ENCODE measurements at places on chromosomes 11 and 22.

DNA sequence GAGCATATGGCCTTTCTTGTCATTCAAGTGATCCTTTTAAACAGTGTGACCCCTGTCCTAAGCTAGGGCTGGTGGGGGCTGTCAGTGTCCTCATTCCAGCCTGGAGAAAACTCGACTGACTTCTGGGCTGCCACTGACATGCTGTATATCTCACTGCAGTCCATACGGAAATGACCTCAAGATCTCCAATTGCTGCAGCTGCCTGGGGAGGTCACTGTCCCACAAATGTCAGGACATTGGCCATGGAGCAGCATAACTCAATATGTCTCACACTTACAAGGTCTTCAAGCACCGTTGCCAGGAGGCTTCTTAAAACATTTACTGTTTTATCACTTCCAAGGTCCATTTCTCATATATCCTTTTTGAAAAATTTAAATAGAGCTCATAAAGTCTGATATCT lies 27.8 kb upstream of the CSNK2A3 start:
- DNase-seq, result no peak

DNA sequence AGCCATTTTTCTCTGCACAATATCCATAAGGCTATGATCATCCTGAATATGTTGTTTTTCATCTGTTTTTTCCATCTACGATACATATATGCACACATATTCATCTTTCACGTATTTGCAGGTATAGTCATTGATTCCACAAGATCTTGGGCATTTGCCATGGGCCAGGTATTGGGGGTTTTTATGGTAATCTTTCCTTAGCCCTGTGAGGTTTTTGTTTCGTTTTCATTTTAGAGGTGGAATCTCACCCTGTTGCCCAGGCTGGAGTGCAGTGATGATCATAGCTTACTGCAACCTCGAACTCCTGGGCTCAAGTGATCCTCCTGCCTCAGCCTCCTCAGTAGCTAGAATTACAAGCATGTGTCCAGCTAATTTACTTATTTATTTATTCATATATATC lies 20.0 kb downstream of the CD6 start:
- no peak for DNase-seq

DNA sequence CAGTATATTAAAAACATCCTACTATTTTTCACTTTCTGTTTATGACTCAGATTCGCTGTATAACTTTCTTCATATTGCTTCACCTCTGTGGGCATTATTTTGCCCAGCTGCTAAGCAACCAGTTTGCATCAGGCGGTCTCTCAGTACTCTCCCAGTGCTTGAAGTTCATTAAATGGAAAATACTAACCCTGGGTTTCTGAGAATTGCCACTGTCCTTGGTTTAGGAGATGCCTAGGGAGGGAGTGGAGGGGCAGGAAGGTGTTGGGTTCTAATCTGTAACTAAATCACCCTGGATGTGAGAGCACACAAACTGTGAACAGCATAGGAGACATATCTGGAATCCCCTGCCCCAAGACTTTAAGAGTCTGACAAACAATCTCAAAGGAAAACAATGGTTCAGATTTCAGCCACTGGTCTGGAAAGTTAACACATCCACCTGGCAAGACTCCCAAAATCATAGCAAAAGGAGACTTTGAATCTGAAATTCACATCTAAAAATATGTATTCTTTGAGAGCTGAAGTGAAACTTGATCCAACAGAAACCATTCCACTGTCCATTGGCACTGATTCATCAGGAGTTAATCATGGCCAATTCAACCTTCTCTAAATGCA lies 540.0 kb downstream of the SOX6 start:
- no peak for DNase-seq

DNA sequence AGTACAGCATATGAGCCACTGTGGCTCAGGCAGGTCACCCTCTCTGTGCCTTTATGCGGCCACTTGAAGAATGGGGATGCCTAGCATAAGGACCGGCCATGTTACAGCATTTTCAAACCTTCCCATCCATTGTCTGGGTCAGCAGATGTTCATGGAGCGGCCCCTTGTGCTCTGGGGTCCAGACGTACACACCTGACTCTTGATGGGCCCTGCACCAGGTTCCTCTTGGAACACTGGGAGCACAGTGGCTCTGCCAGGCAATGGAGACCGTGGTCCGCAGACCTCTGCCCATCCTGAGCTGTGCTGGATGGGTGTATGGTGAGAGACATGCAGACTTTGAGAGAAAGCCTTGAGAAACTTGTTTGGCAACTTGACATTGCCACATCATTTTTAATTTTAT lies 9.8 kb downstream of the PRDM11 start:
- DNase-seq, result no peak

DNA sequence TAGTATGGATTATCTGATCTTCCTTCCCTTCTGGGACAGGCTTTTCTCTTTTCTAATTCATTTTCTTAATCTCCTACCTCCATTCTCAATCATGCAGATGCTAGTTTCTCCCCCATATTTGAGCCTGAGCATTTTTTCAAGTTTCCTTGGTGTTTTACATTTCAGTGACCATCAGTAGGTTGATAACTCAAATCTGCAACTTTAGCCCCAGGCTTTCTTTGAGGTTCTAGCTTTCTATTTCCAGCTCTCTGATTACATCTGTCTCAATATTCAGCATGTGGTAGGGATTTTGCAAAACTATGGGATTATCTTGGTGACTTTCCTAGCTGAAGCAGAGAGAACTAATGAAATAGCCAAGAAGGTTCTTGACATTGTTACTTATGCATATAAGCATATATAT lies 67.8 kb downstream of the ARHGEF12 start:
- DNase-seq, result no peak

GRCh38 chr11:87976009-87976408 lies 199.2 kb downstream of the RAB38 start:
- no peak for DNase-seq

DNA sequence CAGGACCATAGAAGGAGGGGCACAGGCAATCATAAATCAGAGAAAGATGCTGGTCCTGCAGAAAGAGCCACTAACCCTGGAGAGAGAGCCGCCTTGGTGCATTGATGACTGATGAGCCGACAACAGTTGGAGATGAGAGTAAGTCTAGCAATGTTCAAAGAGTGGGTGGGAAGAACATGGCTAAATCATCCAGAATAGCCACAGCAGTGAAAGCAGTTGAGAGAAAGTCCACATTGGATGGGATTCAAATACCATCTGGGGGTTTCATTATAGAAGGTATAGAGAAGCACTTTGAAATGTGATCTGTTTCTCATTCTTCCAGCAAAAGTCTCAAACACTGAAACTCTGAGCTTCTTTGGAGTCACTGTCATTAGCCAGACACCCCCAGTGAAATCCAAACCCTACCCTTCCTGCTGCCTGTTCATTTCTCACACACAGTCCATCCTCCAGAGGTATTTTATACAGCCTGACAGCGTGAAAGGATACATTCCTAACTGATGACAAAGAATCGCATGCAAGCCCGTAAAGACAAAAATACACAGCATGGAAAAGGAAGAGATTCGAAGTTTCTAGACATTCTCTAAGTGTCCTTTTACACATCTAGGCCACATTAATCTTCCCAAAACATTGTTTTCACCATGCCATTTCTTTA lies 303.1 kb upstream of the MPPED2 start:
- no peak for DNase-seq

- DNase-seq, result peak; percentile 14
Observed at GRCh38 chr11:70483077-70483861, 84.9 kb downstream of the CTTN start.

- no peak for DNase-seq
Observed at GRCh38 chr11:27040302-27041115, at the start of gene BBOX1. Gene BBOX1 (plus strand): TSS chr11:27040815. CDS start chr11:27055431, 14,616 bp downstream.

DNA sequence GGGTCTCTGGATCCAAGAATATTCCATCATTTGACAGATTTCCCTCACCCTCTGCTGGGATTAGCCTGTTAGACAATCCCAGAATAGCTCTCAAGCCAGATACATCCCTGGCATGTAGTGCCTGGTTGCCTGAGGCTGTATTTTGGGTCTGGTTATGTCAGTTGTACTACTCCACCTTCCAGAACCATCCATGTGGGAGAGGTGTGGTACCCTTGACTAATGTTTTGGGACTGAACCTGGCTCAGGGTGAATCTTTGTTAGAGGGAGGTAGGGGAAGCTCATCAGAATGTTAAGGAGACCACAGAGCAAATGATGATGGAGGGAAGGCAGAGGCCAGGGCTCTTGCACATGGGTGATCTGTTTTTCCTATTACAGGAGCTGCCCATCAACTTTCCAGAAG lies 5.2 kb downstream of the C11orf52 start:
- no peak for DNase-seq

GRCh38 chr22:32211011-32211410 lies 6.1 kb upstream of the RFPL2 start:
- DNase-seq, result no peak

DNA sequence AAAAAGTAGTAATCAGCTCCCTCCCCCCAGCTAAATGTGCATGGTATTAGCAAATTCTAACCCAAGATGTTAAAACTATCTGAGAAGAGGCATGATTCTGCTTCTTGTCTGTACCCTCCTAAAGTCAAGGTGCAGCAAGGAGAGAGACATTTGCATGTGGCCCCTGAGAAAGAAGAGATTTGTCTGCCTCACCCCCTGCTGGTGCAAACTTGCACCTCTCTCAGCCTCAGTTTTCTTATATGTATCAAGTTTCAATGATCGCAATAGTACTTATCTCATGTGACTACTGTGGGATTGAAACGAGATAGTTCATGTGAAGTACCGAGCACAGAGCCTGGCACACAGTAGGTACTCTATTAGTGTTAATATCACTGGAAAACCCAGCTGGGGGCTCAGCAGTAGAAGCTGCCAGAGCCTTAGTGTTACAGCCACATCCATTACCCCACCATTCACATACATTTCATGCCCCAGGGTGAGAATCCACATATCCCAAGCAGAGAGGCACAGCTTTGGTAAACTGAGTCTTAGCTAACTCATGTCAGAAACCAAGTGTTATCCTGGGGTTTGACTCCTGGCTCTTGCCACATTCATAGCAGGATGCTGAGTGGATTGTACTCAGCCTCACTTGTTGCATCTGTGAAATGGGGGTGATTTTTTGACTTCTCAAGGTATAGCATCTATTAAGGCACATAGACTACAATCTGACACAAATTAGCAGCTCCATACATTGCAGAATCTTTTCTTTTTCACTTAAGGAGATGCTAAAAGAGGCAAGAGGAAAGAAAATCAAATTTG lies 24.9 kb downstream of the CD44 start:
- DNase-seq, result no peak

DNA sequence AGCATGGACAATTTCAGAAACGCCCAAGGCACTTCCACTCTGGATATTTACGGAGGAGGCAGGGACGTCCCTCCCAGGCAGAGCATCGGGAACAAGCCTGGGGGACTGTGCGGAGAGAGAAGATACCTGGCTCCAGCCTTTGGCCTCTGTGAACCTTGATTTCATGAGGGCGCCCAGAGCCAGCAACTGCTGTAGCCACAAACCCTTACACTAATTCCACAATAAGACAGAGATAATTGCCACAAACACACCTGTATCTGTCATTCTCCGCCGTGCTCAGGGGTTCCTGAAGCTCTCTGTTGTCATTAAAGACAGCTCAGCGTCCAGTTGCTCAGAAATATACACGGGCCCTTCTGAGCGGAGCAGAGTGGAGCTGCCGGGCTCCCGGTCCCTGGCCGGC lies 1292.1 kb downstream of the TBC1D22A start:
- DNase-seq, result no peak

DNA sequence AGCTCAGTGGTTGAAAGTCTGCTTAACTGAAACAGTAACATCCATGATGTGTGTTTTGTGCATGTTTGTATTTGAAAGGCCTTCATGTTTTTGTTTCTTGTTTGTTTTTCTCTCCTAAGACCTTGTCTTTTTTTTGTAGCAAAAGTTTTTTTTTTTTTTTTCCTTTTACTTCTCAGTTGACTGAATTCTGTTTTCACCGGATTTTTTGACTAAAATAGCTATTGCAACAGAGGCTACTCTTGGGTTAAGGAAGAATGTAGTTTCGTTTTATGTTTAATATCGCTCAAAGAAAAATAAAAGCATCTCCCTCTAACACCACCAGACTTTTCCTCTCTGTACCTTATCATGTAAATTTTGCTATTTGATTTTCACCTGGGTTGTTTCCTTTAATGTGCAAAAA lies 15.1 kb downstream of the APOL6 start:
- no peak for DNase-seq

DNA sequence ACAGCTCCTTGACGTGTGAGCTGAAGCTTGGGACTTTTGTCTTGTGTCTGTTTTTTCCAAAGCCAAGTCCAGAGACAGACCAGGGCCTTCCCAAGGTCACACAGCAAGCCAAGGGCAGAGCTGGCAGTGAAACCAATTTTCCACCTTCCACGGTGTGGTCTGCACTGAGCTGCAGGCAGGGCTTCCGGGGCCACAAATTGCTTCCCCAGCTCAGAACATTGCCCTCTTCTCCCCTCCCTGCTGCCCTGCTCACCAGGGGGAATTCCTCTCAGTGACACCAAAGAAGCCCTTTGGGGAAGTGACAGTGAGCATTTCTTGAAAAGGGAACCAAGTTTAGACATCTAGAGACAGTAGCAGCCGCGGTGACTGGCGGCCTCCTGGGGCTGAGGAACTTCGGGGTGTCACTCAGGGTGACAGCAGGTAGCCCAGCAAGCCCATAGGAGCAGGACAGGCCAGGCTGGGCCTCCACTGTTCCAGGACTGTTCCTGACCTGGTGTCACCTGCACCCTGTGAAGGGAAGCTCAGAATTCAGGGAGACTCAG lies 9.2 kb downstream of the FXYD2 start:
- DNase-seq, result peak; percentile 22

DNA sequence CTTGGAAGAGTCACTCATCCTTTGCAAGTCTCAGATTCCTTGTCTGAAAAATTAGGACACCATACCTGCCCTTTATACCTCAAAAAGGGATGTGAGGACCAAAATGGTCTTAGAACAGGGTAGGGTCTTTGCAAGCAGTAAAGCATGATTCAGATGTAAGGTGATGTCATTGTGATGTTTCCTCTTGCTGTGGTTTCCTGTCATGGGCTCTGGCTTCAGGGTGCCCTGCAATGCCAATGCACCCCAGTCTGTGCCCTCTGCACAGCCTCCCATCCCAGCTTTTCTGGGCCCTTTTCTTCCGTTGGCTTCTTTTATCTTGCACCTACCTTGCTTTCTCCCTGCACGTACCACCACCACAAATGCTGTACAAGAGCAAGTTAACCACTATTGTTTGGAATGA lies 87.8 kb upstream of the NNMT start:
- DNase-seq, result no peak

- DNase-seq, result no peak
Observed at GRCh38 chr11:134098566-134099184, 29.8 kb downstream of the JAM3 start.

DNA sequence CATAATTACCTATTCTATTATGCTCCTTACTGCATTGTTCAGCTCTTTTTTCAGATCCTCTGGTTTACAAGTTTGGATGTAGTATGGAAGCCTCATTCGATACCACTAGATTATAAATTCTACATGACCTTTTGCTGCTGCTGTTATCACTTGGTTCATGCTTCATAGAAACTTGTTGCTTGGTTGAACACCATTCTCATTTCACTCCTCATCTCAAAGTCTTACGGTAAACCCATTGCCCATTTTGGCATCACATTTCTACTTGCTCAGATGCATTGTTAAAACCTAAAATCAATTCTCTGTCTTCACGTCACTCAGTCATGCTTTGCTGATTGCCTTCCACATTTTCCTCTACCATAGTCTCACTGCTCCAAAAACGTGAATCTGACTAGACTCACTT lies 155.5 kb upstream of the DDI1 start:
- no peak for DNase-seq
